ENCODE measurements at places on chromosomes 6 and 20. TPM values are rescaled to one million over a fixed set of nuclear protein-coding genes. Genes with fewer than 3 reads are reported as not detected.

- no peaks in the 10 kb centered on the region for H3K4me1 ChIP-seq
- no peaks in the 10 kb centered on the region for H3K36me3 ChIP-seq
- H3K27ac ChIP-seq = no peak overlapping the region
- DNase-seq = no peak
These were observed 40.3 kb upstream of the OGFRL1 start for GRCh38 chr6:71248306-71248765.

DNA sequence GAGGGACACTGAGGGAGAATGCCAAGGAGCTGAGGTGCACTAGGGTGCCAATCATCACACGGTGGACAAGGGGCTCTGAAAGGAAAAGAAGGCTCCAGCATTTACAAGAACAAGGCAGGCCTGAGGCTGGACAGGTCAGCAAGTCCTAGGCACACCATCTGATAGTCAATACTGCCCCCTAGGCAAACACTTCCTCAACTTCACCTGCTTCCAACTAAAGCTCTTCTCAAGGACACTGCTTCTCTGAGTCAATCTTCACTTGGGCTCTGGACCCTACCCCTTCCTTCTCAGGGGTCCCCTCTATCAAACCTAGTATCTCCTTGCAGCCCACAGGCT, 37.7 kb upstream of the SLC4A11 start:
- H3K36me3 ChIP-seq = peaks cover 88% of the 10 kb centered on the region
- H3K27ac ChIP-seq = no peak overlapping the region
- no peak for DNase-seq
- no peaks in the 10 kb centered on the region for H3K4me1 ChIP-seq
- H3K27me3 ChIP-seq = no peaks in the 10 kb centered on the region

The BACH2 gene
- total RNA-seq = 2.2 TPM

DNA sequence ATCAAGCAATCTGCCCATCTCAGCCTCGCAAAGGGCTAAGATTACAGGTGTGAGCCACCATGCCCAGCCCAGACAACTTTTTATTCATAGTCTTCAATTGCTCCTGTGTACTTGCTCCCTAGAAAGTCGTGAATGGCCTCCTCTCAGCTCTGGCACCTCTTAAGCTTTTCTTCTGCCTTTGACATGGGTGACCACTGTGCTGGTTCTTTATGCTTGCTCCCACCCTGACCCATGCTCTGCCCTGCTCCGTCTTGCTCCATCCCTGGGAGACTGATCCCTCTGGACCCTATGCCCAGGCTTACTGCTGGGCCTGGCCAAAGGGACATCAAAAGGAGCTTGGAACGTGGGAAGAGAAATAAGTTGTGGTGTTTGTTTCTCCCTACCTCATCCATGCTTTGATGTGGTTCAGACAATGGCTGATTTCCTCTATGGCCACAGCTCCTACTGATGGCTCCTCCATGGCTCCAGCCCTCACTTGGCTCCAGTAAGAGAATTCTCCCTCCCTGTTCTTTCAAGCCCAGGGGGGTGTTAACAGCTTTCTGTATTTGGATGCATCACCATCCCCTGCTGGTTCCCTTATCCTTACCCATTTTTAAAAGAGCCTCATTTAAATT, 7.7 kb upstream of the TREM2 start:
- no peaks in the 10 kb centered on the region for H3K36me3 ChIP-seq
- peak; percentile 32 for DNase-seq
- H3K27ac ChIP-seq = no peak overlapping the region
- H3K27me3 ChIP-seq = no peaks in the 10 kb centered on the region

DNA sequence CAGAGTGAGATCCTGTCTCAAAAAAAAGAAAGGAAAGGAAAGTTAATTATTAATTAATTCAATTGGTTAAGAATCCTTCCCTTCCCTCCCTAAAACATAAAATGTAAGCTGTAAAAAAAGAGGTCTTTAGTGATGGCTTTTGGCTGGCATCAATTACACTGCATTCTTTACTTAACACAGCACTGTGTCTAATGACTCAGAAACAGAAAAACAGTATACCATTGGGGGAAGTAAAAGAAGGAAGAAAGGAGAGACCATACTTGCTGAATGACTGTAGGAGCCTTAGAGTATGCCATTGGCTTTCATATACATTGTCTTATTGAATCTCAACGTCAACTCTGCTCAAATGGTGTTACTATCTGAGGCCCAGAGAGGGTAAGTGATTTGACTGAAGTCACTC, 18.3 kb upstream of the CITED2 start:
- H3K4me1 ChIP-seq = no peaks in the 10 kb centered on the region
- H3K27me3 ChIP-seq = no peaks in the 10 kb centered on the region
- no peak overlapping the region for H3K4me3 ChIP-seq
- H3K36me3 ChIP-seq = no peaks in the 10 kb centered on the region
- no peak overlapping the region for H3K27ac ChIP-seq

DNA sequence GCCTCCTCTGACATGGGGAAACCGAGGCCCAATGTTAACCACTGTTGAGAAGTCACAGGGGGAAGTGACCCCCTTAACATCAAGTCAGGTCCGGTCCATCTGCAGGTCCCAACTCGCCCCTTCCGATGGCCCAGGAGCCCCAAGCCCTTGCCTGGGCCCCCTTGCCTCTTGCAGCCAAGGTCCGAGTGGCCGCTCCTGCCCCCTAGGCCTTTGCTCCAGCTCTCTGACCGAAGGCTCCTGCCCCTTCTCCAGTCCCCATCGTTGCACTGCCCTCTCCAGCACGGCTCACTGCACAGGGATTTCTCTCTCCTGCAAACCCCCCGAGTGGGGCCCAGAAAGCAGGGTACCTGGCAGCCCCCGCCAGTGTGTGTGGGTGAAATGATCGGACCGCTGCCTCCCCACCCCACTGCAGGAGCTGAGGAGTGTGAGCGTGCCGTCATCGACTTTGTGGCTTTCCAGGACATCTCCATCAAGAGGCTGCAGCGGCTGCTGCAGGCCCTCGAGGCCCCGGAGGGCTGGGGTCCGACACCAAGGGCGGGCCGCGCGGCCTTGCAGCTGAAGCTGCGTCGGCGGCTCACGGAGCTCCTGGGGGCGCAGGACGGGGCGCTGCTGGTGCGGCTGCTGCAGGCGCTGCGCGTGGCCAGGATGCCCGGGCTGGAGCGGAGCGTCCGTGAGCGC, 1.6 kb downstream of the TNFRSF6B start:
- H3K36me3 ChIP-seq = peaks cover 14% of the 10 kb centered on the region
- H3K27me3 ChIP-seq = no peaks in the 10 kb centered on the region
- H3K4me3 ChIP-seq = no peak overlapping the region

GRCh38 chr6:108694816-108695215, 134.1 kb downstream of the FOXO3 start:
- peaks cover 41% of the 10 kb centered on the region for H3K4me1 ChIP-seq
- no peak overlapping the region for H3K27ac ChIP-seq
- H3K4me3 ChIP-seq = no peak overlapping the region
- H3K27me3 ChIP-seq = no peaks in the 10 kb centered on the region
- peaks cover 5% of the 10 kb centered on the region for H3K36me3 ChIP-seq

DNA sequence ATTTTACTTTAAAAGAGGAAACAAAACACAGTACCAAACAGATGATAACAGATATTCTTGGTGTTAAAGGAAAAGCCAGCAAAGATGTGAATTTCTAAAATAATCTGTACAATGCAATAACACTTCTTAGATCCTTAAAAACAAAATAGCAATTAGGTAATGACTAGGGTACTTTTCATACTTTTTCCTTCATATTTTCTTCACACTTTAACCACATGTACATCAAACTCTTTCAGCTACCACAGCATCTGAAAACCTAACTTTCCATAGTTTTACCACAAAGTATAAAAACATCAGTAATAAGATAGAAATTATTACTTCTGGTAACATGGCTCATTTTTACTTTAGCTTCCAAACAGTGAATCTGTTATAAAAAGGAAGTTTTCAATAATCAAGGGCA, 141.3 kb downstream of the MMS22L start:
- H3K36me3 ChIP-seq = no peaks in the 10 kb centered on the region
- no peaks in the 10 kb centered on the region for H3K27me3 ChIP-seq
- no peaks in the 10 kb centered on the region for H3K4me1 ChIP-seq
- DNase-seq = no peak

DNA sequence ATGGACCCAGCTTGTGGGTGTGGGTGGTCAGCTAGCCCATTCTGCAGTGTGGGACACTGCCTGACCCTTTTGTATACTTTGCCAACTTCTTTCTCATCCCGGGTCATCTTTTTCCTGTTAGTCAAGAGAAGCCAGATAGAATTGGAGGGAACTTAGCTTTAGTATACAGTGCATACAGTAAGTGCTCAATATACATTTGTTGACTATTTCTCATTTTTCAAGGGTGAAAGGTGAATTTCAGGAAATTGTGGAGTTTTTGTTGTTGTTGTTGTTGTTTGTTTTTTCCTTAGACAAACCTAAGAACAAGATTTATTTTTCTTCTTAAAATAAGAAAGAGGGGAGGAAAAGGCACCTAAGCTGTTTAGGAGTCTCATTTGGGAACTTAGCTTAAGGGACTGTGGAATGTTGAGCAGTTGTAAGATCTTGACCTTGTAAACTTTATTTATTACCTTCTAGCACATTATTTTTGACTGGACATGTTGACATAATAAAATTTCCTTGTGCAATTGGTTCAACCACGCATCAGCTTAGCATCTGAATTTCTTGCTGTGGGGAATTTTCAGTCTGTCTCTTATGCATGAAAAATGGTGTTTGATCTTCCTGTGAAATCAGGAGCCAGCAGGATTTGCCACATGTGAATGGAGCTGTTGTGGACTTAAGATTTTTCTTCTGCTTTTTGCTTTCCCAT, 113.6 kb downstream of the ARID1B start:
- H3K4me1 ChIP-seq = peaks cover 60% of the 10 kb centered on the region
- H3K27me3 ChIP-seq = no peaks in the 10 kb centered on the region
- no peaks in the 10 kb centered on the region for H3K36me3 ChIP-seq
- H3K27ac ChIP-seq = no peak overlapping the region
- no peak overlapping the region for H3K4me3 ChIP-seq
